Immature natural killer cell (primary cell): ENCODE measurements at places on chromosomes 16 and 17. TPM values are rescaled to one million over a fixed set of nuclear protein-coding genes. Genes with fewer than 3 reads are reported as not detected.

OR2C1 gene
- not detected for polyA plus RNA-seq

GPRC5B gene
- not detected for polyA plus RNA-seq

PARD6A gene
- polyA plus RNA-seq: 17.9 TPM

GRCh38 chr16:77816293-77816692, 27.9 kb downstream of the VAT1L start:
- no peaks in the 10 kb centered on the region for H3K4me1 ChIP-seq
- no peak overlapping the region for H3K4me3 ChIP-seq
- DNase-seq: no peak
- no peaks in the 10 kb centered on the region for H3K36me3 ChIP-seq
- H3K27me3 ChIP-seq: no peaks in the 10 kb centered on the region

GRCh38 chr17:601244-601925, 113.3 kb downstream of the VPS53 start:
- DNase-seq: no peak
- H3K27me3 ChIP-seq: peaks cover 3% of the 10 kb centered on the region
- no peak overlapping the region for H3K4me3 ChIP-seq

- H3K4me3 ChIP-seq: no peak overlapping the region
- no peaks in the 10 kb centered on the region for H3K36me3 ChIP-seq
- no peaks in the 10 kb centered on the region for H3K4me1 ChIP-seq
- H3K27ac ChIP-seq: no peak overlapping the region
- H3K27me3 ChIP-seq: no peaks in the 10 kb centered on the region
- DNase-seq: no peak
Measured at GRCh38 chr16:66091471-66091891, 275.0 kb upstream of the CDH5 start.

DNA sequence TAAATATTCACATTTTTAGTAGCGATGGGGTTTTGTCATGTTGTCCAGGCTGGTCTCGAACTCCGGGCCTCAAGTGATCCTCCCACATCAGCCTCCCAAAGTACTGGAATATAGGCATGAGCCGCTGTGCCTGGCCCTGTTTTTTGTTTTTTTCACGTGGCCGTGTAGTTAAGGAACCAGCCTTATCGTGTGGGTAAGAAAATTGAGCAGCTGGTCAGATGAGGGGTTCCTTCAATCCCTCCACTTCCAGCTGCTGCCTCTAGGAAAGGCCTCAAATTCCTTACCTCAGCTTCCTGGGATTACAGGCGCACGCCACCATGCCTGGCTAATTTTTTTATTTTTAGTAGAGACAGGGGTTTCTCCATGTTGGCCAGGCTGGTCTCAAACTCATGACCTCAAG, 5.9 kb upstream of the DPEP2 start:
- H3K36me3 ChIP-seq: no peaks in the 10 kb centered on the region
- H3K27ac ChIP-seq: peak overlapping the region; percentile 100
- peak; percentile 8 for DNase-seq
- H3K4me3 ChIP-seq: peak overlapping the region; percentile 77
- H3K27me3 ChIP-seq: peaks cover 2% of the 10 kb centered on the region

DNA sequence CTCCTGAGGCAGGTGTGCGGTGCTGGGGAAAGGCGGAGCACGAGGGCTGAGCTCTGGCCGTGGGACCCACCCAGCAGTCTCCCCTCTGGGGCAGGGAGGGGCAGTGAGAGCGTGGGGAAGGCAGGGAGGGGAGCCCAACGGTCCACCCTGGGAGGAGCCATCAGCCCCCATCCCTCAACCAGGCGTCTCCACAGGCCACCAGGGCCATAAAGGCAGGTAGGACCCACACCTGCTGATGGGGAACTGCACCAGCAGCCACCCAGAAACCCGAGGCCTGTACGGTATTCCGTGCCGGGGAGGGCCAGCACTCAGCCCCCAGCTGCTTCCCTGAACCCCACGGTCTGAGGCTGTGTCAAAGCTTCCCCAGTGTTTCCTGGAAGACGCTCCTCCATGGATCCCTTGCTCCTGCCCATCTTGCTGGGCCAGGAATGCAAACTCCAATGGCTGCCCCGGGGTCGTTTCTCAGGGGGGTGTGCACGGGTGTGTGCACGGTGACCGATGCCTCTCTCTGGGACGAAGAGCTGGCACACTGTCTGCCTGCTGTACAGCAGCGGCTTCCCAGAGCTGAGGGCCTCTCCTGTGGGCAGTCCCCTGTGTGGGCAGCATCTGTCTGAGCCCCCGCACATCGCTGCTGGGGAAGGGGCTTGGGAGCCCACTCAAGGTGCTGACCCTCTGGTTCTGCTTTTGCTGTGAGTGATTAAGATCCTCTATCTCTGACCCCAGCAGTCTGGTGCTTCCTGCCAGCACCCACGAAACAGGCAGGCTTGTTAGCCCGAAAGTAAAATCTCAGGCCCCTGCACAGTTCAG, 17.2 kb upstream of the METRNL start:
- H3K27me3 ChIP-seq: peaks cover 5% of the 10 kb centered on the region
- no peaks in the 10 kb centered on the region for H3K36me3 ChIP-seq
- no peaks in the 10 kb centered on the region for H3K4me1 ChIP-seq

DNA sequence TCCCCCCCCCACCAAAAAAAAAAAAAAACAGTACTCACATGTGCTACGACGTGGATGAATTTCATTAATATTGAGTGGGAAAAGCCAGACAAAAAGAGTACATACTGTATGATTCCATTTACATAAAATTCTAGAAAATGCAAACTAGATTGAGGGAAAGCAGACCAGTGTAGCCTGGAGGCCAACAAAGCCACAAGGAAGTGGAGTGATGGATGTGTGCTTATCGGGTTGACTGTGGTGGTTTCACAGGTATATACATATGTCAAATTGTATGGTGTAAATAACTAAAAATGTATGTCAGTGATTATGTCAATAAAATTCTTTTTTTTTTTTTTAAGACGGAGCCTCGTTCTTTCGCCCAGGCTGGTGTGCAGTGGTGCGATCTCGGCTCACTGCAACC, 1.9 kb upstream of the PLD6 start:
- H3K36me3 ChIP-seq: no peaks in the 10 kb centered on the region
- no peak overlapping the region for H3K4me3 ChIP-seq
- peak overlapping the region; percentile 62 for H3K27ac ChIP-seq

- peaks cover 6% of the 10 kb centered on the region for H3K27me3 ChIP-seq
- DNase-seq: peak; percentile 74
- H3K36me3 ChIP-seq: no peaks in the 10 kb centered on the region
- no peak overlapping the region for H3K27ac ChIP-seq
- H3K4me3 ChIP-seq: no peak overlapping the region
- H3K4me1 ChIP-seq: no peaks in the 10 kb centered on the region
Measured at GRCh38 chr17:27381007-27381501, 75.2 kb upstream of the KSR1 start.

DNA sequence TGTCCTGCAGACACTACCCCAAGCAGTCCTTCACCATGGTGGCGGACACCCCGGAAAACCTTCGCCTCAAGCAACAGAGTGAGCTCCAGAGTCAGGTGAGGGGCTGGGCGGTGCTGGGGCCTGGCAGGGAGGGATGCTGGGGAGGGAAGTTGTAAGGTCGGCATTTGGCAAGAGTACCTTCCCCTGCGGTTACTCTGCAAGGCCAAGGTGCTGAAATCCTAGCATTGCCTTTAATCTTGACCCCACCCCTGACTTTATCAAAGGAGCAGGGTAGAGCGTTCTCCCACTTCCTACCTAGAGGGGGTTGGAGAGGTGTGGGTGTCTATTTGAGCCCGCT, 20.5 kb downstream of the LASP1 start:
- peaks cover 97% of the 10 kb centered on the region for H3K4me1 ChIP-seq
- no peak for DNase-seq
- H3K27ac ChIP-seq: peak overlapping the region; percentile 97
- peaks cover 26% of the 10 kb centered on the region for H3K36me3 ChIP-seq
- peaks cover 22% of the 10 kb centered on the region for H3K27me3 ChIP-seq

- H3K4me1 ChIP-seq: peaks cover 15% of the 10 kb centered on the region
- no peaks in the 10 kb centered on the region for H3K36me3 ChIP-seq
- no peak for DNase-seq
- no peak overlapping the region for H3K4me3 ChIP-seq
- peaks cover 14% of the 10 kb centered on the region for H3K27me3 ChIP-seq
- no peak overlapping the region for H3K27ac ChIP-seq
Measured at GRCh38 chr17:7856011-7856810, 1.1 kb downstream of the NAA38 start.

- H3K36me3 ChIP-seq: peaks cover 12% of the 10 kb centered on the region
- DNase-seq: no peak
- H3K4me1 ChIP-seq: peaks cover 19% of the 10 kb centered on the region
- peak overlapping the region; percentile 84 for H3K27ac ChIP-seq
- H3K27me3 ChIP-seq: peaks cover 5% of the 10 kb centered on the region
Measured at GRCh38 chr17:76104140-76104895, 731 bp upstream of the EXOC7 start.

DNA sequence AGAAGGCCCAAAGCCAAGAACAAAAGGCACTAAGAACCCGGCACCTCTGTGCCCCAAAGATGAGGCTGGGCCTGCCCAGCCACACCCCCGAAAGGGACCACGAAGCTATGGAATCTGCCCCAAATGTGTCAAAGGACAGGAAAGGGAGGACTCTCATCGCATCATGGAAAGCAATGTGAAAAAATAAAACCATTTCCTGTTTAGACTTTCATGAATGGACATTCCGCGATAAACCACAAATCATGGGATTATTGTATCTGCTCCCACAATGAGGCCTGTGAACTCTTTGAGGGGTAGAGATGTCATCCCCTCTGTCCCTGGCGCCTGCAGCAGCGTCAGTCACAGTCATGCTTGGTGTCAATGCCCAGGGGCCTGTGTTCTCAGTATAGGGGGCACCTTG, 135.0 kb downstream of the COPRS start:
- no peak overlapping the region for H3K27ac ChIP-seq
- H3K27me3 ChIP-seq: peaks cover 2% of the 10 kb centered on the region
- no peaks in the 10 kb centered on the region for H3K4me1 ChIP-seq
- DNase-seq: no peak
- H3K4me3 ChIP-seq: no peak overlapping the region

DNA sequence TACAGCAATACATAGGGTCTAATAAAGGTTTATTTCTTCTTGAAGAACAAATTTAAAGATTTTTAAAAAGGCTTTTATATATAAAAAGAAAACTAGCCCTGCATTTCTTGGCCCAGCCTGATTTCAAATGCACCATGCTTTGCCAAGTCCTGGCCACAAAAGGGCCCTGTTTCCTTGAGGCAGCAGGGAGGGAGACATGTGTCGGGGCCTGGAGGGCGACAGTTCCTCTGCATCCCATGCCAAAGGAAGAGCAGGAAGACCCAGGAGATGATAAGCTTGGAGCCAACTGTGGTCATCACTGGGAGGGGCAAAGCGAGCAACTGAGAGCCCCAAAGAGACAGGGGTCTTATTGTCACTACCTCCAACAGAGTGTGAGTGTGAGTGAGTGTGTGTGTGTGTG, 571.5 kb upstream of the PSMD7 start:
- no peaks in the 10 kb centered on the region for H3K4me1 ChIP-seq
- DNase-seq: no peak
- H3K27ac ChIP-seq: no peak overlapping the region
- no peak overlapping the region for H3K4me3 ChIP-seq
- H3K36me3 ChIP-seq: no peaks in the 10 kb centered on the region

GRCh38 chr17:80561541-80562114, 17.0 kb downstream of the RPTOR start:
- DNase-seq: no peak
- no peak overlapping the region for H3K27ac ChIP-seq
- no peaks in the 10 kb centered on the region for H3K36me3 ChIP-seq
- H3K4me1 ChIP-seq: peaks cover 13% of the 10 kb centered on the region
- no peak overlapping the region for H3K4me3 ChIP-seq
- H3K27me3 ChIP-seq: peaks cover 5% of the 10 kb centered on the region

GRCh38 chr17:41687828-41688640, 651 bp upstream of the EIF1 start:
- H3K4me1 ChIP-seq: peaks cover 47% of the 10 kb centered on the region
- peak overlapping the region; percentile 100 for H3K27ac ChIP-seq
- no peak for DNase-seq
- peak overlapping the region; percentile 94 for H3K4me3 ChIP-seq
- H3K36me3 ChIP-seq: peaks cover 35% of the 10 kb centered on the region
